ENCODE measurements at places on chromosomes 5 and 9.

GRCh38 chr9:25658571-25658970 lies 19.7 kb downstream of the TUSC1 start:
- DNase-seq = no peak

DNA sequence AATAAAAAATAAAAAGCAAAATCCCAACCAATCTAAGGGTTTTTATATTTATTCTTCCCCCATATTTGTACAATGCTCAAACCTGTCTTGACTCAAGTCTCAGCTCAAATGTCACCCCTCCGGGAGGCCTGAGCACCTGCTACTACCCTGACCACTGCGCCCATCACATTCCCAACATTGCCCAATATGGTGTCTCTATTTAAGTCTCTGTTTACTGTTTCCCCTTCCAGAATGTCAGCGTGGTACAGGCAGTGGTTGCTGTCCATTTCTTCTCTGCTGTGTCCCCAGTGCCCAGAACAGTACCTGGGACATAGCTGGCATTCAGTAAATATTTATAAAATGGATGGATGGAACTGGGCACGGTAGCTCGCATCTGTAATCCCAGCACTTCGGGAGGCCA lies 47.3 kb upstream of the PRRC2B start:
- DNase-seq = no peak

GRCh38 chr9:18384066-18384465 lies 89.9 kb upstream of the ADAMTSL1 start:
- DNase-seq = no peak

GRCh38 chr5:58828258-58828657 lies 245.4 kb downstream of the RAB3C start:
- DNase-seq = no peak

DNA sequence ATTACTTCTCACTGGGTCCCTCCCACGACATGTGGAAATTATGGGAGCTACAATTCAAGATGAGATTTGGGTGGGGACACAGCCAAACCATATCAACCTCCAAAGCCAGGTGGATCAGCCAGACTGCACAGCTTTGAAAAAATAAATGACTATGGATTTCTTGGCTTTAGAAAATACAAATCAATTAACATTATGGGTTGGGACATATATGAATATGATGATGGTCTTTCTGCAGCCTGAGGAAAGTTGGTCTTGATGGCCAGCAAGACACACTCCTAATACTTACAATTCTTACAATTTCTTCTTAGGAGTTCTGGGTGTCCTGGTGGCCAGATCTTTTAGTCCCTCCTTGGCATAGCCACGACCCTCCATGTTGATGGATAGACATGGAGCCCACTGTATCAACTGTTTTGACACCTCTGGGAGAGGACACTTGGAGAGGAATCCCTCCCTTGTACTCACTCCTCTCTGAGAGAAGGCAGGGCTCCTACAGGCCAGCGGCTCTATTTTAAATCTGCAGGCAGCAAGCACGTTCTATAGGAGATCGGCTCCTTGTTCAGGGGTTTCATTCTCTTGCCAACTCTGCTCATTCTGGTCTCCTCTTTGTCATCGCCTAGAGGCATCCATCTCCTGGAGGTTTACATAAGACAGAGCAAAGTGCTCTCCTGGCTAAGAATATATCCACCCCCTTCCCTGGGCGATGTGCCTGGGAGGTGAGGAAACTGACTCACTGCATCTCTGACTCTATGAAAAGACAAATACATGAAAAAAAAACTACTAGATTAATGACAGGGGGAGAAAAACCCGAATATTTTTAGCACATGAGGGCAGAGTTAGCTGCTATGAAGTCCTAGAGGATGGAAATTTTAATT lies 145.9 kb downstream of the CARTPT start:
- DNase-seq = no peak

DNA sequence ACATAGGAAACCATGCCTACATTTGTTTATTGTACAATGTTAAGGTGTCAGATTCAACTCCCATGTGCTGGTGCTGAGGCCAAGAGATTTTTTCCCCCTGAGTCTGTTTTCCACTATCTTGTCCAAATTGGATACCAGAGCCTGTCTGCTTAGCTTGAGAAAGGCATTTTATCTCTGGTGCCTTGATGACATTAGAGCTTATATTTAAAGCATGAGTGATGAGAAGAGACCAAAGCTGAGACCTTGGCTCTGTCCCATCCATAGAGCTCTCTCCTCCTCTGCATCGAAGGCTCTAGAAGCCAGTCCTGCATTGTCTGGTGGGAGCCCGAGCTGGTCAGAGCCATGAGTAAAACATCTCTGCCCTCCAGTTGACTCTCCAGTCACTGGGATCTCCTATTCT lies 10.4 kb upstream of the PPP2CA start:
- no peak for DNase-seq

DNA sequence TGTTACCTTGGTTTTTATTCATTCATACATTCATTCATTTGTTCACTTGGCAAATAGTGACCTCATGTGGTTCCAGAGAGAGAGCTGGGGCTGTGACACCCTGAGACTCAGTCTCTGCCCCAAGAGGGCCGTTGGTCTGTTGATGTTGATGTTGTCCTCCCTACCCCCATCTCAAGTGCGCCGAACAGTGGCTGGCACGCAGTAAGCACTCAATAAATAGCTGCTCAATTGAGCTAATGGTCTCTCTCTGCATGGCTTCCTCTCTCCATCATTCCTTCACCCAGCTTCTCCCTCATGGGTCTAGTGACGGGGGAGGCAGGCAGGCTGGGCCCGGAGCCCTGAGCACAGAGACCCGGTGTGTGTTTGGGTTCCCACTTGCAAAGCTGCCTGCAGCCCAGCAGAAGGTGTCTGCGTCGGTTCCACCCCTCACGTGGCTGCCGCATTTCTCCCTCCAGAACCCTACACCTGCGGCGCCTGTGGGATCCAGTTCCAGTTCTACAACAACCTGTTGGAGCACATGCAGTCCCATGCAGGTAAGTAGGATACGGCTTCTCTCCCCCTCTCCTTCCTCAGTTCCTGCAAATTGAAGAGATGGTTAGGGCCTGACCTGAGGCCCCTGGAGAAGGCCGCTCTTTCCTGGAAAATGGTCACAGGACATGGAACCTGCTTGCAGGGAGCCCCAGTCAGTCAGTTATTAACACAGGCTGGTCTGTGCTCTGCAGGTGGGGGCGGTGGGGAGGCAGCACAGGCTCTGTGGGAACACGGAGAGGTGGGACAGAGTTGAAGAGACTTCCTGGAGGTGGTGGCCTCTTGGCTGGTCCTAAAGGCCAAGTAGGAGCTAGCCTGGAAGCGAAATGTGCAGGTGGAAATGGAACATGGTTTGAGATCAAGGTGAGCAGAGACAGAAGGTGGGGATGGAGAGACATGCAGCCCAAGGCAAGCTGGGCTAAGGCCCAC lies 42.0 kb downstream of the AMBP start:
- DNase-seq = no peak

- no peak for DNase-seq
These were observed 22.0 kb downstream of the FBXW5 start for GRCh38 chr9:136922540-136922939.

- DNase-seq = no peak
These were observed 253.8 kb downstream of the ZNF608 start for GRCh38 chr5:124492444-124493224.
